ENCODE measurements at places on chromosomes 2 and 18. TPM values are rescaled to one million over a fixed set of nuclear protein-coding genes. Genes with fewer than 3 reads are reported as not detected.

- no peaks in the 10 kb centered on the region for H3K27me3 ChIP-seq
- H3K4me3 ChIP-seq, result no peak overlapping the region
- no peak for DNase-seq
- no peaks in the 10 kb centered on the region for H3K4me1 ChIP-seq
- H3K27ac ChIP-seq, result no peak overlapping the region
- H3K36me3 ChIP-seq, result no peaks in the 10 kb centered on the region
Measured at GRCh38 chr2:109339519-109339966, 210.5 kb downstream of the SH3RF3 start.

- H3K4me1 ChIP-seq, result peaks cover 44% of the 10 kb centered on the region
- H3K27me3 ChIP-seq, result no peaks in the 10 kb centered on the region
- no peak overlapping the region for H3K4me3 ChIP-seq
- H3K27ac ChIP-seq, result no peak overlapping the region
- DNase-seq, result no peak
Measured at GRCh38 chr2:37872192-37872750, 52.8 kb upstream of the RMDN2 start.

GRCh38 chr2:101732199-101732598, 34.7 kb downstream of the MAP4K4 start:
- no peak overlapping the region for H3K4me3 ChIP-seq
- peaks cover 41% of the 10 kb centered on the region for H3K4me1 ChIP-seq
- no peaks in the 10 kb centered on the region for H3K36me3 ChIP-seq
- no peaks in the 10 kb centered on the region for H3K27me3 ChIP-seq

DNA sequence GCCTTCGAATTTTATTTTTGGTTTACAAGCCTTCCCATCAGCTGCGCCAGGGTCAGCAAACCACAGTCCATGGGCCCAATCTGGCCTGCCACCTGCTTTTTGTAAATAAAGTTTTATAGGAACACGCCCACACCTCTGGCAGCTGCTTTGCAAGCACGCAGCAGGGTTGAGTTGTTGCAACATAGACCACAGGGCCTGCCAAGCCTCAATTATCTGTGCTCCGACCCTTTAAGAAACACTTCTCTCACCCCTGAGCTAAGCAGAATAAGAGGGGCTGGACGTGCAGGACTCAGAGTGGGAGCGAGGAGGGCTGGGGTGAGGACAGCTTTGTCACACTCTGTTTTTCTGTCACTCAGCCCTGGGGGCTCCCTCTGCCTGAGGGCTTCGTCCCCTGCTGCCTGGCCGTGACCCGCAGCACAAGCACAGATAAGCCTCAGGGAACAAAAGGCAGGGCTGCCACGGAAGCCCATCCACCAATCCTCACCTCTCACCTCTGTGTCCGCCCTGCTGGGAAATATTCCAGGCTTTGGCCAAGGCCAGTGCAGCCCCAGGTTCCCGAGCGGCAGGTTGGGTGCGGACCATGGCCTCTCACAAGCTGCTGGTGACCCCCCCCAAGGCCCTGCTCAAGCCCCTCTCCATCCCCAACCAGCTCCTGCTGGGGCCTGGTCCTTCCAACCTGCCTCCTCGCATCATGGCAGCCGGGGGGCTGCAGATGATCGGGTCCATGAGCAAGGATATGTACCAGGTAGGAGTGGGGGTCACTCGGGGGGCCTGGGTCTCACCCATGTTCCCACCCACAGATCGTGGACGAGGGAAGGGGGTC, at the start of gene AGXT:
AGXT (plus strand) TSS at position 539 of the 823 bp plus-strand sequence; CDS start at position 581, 42 bp downstream.
- H3K36me3 ChIP-seq, result no peaks in the 10 kb centered on the region
- peak; percentile 58 for DNase-seq
- H3K4me1 ChIP-seq, result peaks cover 11% of the 10 kb centered on the region
- peaks cover 4% of the 10 kb centered on the region for H3K27me3 ChIP-seq

GRCh38 chr2:65901756-65902155, 469.4 kb upstream of the SPRED2 start:
- H3K27me3 ChIP-seq, result no peaks in the 10 kb centered on the region
- no peak for DNase-seq
- H3K4me1 ChIP-seq, result no peaks in the 10 kb centered on the region
- H3K36me3 ChIP-seq, result no peaks in the 10 kb centered on the region
- H3K4me3 ChIP-seq, result no peak overlapping the region
- no peak overlapping the region for H3K27ac ChIP-seq

DNA sequence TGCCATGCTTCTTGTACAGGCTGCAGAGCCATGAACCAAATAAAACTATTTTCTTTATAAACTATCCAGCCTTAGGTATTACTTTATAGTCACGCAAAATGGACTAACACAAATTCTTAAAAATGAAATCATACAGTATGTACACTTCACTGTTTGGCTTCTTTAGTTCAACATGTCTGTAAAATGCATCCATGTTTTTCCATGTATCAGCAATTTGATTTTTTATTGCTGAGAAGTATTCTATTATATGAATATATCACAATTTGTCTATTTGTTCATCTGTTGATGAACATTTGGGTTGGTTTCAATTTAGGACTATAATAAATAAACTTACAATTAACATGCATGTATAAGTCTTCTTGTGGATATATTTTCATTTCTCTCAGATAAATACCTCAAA, 182.1 kb downstream of the SCG2 start:
- DNase-seq, result no peak
- H3K27ac ChIP-seq, result no peak overlapping the region
- H3K36me3 ChIP-seq, result no peaks in the 10 kb centered on the region
- H3K4me1 ChIP-seq, result no peaks in the 10 kb centered on the region

GRCh38 chr2:158412206-158412605, 44.3 kb downstream of the CCDC148 start:
- no peak overlapping the region for H3K4me3 ChIP-seq
- no peak overlapping the region for H3K27ac ChIP-seq
- no peaks in the 10 kb centered on the region for H3K4me1 ChIP-seq
- no peaks in the 10 kb centered on the region for H3K36me3 ChIP-seq
- no peaks in the 10 kb centered on the region for H3K27me3 ChIP-seq

Gene TMEM163
- total RNA-seq, result 45.8 TPM

Gene EPB41L3
- 886 TPM for total RNA-seq

Gene OR6B2
- not detected for total RNA-seq

Gene PLCD4
- 1.6 TPM for total RNA-seq

- no peaks in the 10 kb centered on the region for H3K36me3 ChIP-seq
- H3K27me3 ChIP-seq, result no peaks in the 10 kb centered on the region
- no peak for DNase-seq
- H3K27ac ChIP-seq, result peak overlapping the region; percentile 70
- peaks cover 17% of the 10 kb centered on the region for H3K4me1 ChIP-seq
Measured at GRCh38 chr2:168692132-168692744, 110.2 kb upstream of the NOSTRIN start.

DNA sequence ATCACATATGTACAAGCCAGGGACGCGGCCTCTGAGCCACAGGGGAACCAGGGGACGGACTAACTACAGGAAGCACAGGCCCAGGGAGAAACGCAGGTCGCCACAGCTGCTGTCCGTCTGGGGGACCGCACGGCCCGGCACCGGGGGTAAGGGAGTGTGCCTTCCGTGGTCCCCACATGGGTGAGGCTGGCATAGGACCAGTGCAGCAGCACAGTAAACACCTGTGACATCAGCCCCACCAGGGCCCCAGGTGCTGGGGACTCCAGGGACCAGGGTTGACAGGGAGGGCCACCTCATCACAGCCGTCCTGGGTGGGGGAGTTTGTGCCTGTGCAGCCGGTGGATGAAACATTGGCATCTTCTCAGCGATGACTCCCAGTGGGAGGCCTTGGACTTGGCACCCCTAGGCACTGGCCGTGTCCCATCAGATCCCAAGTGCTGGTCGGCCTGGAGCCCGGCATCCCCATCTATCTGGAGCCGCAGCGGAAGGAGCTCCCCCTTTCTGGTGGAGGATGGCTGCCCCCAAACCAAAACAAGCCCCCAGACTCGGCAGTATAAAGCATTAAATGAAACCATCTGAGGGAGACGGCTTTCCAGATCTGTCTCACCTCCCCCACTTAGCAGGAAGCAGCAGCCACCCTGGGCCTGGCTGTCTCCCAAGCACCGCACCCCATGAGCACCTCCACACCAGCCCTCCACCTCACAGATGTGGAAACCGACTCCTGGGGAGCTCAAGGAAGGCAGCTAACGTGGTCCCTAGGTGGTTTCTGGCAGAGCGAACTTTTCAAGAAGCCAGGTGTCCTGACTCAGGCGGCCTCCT, 22.5 kb downstream of the AQP12A start:
- H3K4me3 ChIP-seq, result no peak overlapping the region
- DNase-seq, result no peak
- no peaks in the 10 kb centered on the region for H3K27me3 ChIP-seq
- H3K36me3 ChIP-seq, result no peaks in the 10 kb centered on the region

Gene CHPF
- total RNA-seq, result 301 TPM

GRCh38 chr2:163658556-163658955, 77.3 kb downstream of the FIGN start:
- no peaks in the 10 kb centered on the region for H3K36me3 ChIP-seq
- H3K4me3 ChIP-seq, result no peak overlapping the region

Gene ABI2
- 63.5 TPM for total RNA-seq

- no peak overlapping the region for H3K4me3 ChIP-seq
- H3K27ac ChIP-seq, result no peak overlapping the region
- no peaks in the 10 kb centered on the region for H3K36me3 ChIP-seq
Measured at GRCh38 chr2:19750136-19750535, 151.6 kb downstream of the TTC32 start.

Gene STAT4
- 0.32 TPM for total RNA-seq
